ENCODE measurements at places on chromosomes 1 and 21.

DNA sequence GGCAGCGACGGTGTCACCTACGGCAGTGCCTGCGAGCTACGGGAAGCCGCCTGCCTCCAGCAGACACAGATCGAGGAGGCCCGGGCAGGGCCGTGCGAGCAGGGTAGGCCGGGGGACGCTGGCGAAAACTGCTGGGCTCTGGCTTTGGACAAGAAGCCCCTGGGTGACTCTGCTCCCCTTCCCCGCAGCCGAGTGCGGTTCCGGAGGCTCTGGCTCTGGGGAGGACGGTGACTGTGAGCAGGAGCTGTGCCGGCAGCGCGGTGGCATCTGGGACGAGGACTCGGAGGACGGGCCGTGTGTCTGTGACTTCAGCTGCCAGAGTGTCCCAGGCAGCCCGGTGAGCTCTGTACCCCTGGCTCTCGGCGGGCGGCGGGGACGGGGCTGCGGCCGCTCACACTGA lies 24.0 kb downstream of the AGRN start:
- H3K27me3 ChIP-seq, result no peaks in the 10 kb centered on the region
- no peak for DNase-seq
- H3K36me3 ChIP-seq, result peaks cover 66% of the 10 kb centered on the region
- H3K4me3 ChIP-seq, result no peak overlapping the region
- H3K27ac ChIP-seq, result no peak overlapping the region

DNA sequence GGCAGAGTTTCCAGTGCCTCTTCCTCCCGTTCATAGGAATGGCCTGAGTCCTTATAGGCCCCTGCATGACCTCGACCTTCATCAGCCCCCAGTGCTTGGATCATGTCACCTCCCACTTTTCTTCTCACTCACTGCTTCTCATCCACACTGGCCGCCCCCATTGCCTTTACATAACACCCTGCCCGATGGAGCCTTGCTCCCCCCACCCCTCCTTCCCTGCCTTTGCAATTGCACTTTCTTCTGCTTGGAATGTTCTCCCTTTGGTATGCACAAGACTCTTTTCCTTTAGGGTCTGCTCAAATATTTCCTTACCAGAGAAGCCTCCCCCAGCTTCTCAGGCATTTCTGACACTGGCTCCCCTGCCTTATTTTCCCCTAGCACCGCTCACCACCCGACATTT lies 125.2 kb upstream of the KCNJ6 start:
- H3K4me3 ChIP-seq, result no peak overlapping the region
- no peaks in the 10 kb centered on the region for H3K36me3 ChIP-seq
- H3K4me1 ChIP-seq, result no peaks in the 10 kb centered on the region
- H3K27me3 ChIP-seq, result no peaks in the 10 kb centered on the region
- DNase-seq, result no peak

- no peaks in the 10 kb centered on the region for H3K27me3 ChIP-seq
- no peak for DNase-seq
- H3K27ac ChIP-seq, result no peak overlapping the region
- no peaks in the 10 kb centered on the region for H3K4me1 ChIP-seq
These were observed 30.4 kb upstream of the CR2 start for GRCh38 chr1:207423560-207424292.

GRCh38 chr1:167973832-167974231 lies 37.0 kb upstream of the MPC2 start:
- DNase-seq, result no peak
- H3K36me3 ChIP-seq, result peaks cover 19% of the 10 kb centered on the region
- H3K4me1 ChIP-seq, result no peaks in the 10 kb centered on the region
- no peaks in the 10 kb centered on the region for H3K27me3 ChIP-seq
- no peak overlapping the region for H3K27ac ChIP-seq
- no peak overlapping the region for H3K4me3 ChIP-seq

GRCh38 chr21:33025489-33026442 lies at the start of gene OLIG2:
Gene OLIG2 (plus strand): TSS chr21:33025935. CDS start chr21:33026863, 928 bp downstream.
- peak; percentile 87 for DNase-seq
- peaks cover 11% of the 10 kb centered on the region for H3K4me1 ChIP-seq
- H3K27me3 ChIP-seq, result peaks cover 99% of the 10 kb centered on the region
- no peak within 1 kb of the TSS for H3K27ac ChIP-seq
- H3K36me3 ChIP-seq, result no peaks in the 10 kb centered on the region
- peak within 1 kb of the TSS; percentile 73 for H3K4me3 ChIP-seq

DNA sequence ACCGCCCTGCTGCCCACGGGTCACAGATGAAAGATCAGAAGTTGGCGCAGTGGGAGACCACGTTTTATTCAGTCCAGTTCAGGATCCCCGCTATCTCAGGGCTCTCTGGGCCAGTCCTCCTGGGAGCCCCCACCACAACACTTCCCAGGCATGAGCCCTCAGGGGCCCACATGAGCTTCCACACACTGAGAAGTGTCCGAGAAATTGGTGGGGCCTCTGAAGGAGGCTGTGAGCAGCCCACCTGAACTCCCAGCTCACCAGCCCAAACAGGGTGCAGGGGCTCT lies 12.1 kb downstream of the TRIM46 start:
- H3K4me1 ChIP-seq, result peaks cover 2% of the 10 kb centered on the region
- H3K27ac ChIP-seq, result no peak overlapping the region
- no peaks in the 10 kb centered on the region for H3K27me3 ChIP-seq
- DNase-seq, result no peak
- H3K36me3 ChIP-seq, result peaks cover 14% of the 10 kb centered on the region
- no peak overlapping the region for H3K4me3 ChIP-seq

DNA sequence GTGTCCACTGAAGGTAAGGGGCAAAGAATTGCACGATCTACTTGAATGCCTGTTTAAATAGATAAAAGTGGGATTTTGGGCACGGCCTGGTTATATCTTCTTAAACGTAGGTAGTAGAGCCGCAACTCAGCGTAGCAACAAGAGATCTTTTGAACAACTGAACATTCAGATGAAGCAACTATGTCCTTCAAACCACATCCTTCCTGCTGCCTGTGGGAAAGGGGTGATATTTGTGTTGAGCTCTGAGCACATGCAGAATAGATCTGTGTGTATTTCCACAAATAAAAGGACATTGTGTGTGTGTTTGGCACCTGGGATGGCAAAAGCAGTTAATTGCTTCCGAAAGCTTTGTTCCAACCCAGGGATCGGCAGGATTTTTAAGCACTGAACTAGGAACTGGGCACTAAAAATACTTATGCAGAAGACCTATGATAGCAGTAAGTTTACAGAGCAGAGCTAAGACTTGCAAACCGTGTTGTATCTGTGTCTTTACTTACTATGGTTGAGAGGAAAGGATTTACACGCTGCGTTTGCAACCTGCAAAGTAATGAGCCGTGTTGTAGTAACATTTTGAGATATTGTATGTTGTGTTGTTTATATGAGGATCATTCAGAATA lies 333.4 kb downstream of the CHRM3 start:
- no peak overlapping the region for H3K27ac ChIP-seq
- H3K4me3 ChIP-seq, result no peak overlapping the region
- no peak for DNase-seq
- H3K4me1 ChIP-seq, result no peaks in the 10 kb centered on the region

- H3K27ac ChIP-seq, result no peak overlapping the region
- no peaks in the 10 kb centered on the region for H3K27me3 ChIP-seq
- no peak for DNase-seq
- no peaks in the 10 kb centered on the region for H3K36me3 ChIP-seq
- H3K4me1 ChIP-seq, result peaks cover 10% of the 10 kb centered on the region
These were observed 45.3 kb upstream of the PUM1 start for GRCh38 chr1:31110846-31111245.

GRCh38 chr1:10625554-10625953 lies 150.8 kb downstream of the PEX14 start:
- no peaks in the 10 kb centered on the region for H3K4me1 ChIP-seq
- H3K27me3 ChIP-seq, result no peaks in the 10 kb centered on the region
- DNase-seq, result no peak
- no peak overlapping the region for H3K4me3 ChIP-seq
- H3K27ac ChIP-seq, result no peak overlapping the region
- H3K36me3 ChIP-seq, result peaks cover 18% of the 10 kb centered on the region

- peaks cover 1% of the 10 kb centered on the region for H3K36me3 ChIP-seq
- no peak for DNase-seq
- no peaks in the 10 kb centered on the region for H3K27me3 ChIP-seq
- no peak overlapping the region for H3K4me3 ChIP-seq
These were observed 3.6 kb downstream of the OTUD7B start for GRCh38 chr1:150006881-150007421.

DNA sequence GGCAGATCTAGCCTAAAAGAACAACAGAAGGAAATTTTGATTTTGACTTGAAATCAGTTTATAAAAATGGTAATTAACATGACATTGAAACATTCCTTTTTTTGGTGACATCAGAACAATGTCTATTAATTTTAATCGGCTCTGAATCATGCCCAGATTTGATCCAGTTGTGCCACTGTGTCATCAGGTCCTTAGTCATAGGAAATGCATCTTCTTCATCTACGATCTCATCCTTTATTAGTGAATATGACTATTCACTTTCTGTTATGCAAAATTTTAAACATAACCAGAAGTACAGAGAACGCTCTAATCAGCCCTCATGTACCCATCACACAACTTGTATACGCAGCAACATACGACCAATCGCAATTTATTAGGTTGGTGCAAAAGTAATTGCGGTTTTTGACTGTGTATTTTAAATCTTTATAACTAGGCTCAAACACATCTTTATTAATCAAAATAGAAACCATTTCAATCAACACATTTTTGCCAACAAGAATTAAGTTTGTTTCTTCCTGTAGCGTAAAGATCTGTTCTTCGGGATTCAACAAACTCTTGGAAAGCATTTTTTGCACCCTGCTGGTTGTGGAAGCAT lies 40.3 kb upstream of the TLR5 start:
- no peaks in the 10 kb centered on the region for H3K27me3 ChIP-seq
- H3K36me3 ChIP-seq, result no peaks in the 10 kb centered on the region
- DNase-seq, result no peak

DNA sequence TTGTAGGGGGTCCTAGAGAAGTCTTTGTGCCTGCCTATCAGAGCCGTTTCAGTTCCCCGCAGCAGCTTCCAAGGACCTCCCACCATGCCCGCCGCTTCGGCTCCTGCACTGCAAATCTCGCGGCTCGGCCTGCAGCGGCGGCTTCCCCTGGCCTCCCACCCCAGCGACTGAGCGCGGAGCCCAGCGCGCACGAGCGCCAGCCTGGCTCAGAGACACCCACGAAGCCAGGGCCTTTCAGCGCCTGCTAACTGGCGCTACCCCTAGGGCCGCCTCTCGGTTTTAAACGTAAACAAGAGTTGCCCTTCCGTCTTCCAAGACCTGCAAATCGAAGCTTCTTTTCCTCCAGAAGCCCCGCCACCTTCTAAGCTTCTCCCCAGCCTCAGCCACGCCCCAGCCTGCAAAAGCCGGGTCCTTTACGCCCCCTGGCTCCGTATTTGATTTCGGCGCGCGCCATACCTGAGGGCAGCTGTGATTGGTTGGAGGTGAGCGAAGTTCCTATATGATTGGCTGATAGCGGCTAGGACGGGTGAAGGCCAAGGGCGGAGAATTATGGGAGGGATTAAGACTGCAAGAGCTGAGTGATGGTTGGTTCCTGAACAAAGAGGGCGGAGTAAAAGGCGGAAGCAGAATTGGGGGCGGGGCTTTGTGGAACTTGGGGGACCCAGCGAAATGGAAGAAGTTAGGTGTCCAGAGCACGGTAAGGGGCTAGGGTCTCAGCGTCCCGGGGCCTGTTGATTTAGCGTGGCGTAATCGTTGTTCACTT lies at the start of gene TTF2:
TTF2 (plus strand) TSS at position 649 of the 763 bp plus-strand sequence; CDS start at position 670, 21 bp downstream.
- no peaks in the 10 kb centered on the region for H3K27me3 ChIP-seq
- DNase-seq, result peak; percentile 97
- H3K4me1 ChIP-seq, result no peaks in the 10 kb centered on the region
- H3K36me3 ChIP-seq, result no peaks in the 10 kb centered on the region
- H3K4me3 ChIP-seq, result peak within 1 kb of the TSS; percentile 97

- H3K4me3 ChIP-seq, result no peak overlapping the region
- DNase-seq, result no peak
- no peaks in the 10 kb centered on the region for H3K36me3 ChIP-seq
- no peaks in the 10 kb centered on the region for H3K27me3 ChIP-seq
- no peak overlapping the region for H3K27ac ChIP-seq
- no peaks in the 10 kb centered on the region for H3K4me1 ChIP-seq
These were observed 762.9 kb downstream of the LTN1 start for GRCh38 chr21:28229814-28230213.

- H3K36me3 ChIP-seq, result no peaks in the 10 kb centered on the region
- H3K4me1 ChIP-seq, result peaks cover 1% of the 10 kb centered on the region
- H3K27ac ChIP-seq, result no peak overlapping the region
- H3K27me3 ChIP-seq, result no peaks in the 10 kb centered on the region
- no peak overlapping the region for H3K4me3 ChIP-seq
- DNase-seq, result no peak
These were observed 161.7 kb downstream of the PBX1 start for GRCh38 chr1:164720440-164721227.

- no peaks in the 10 kb centered on the region for H3K27me3 ChIP-seq
- no peaks in the 10 kb centered on the region for H3K4me1 ChIP-seq
- H3K36me3 ChIP-seq, result no peaks in the 10 kb centered on the region
- DNase-seq, result peak; percentile 64
- H3K27ac ChIP-seq, result no peak overlapping the region
These were observed 98.5 kb downstream of the LMX1A start for GRCh38 chr1:165257969-165258459.

GRCh38 chr1:236812334-236813030 lies 17.4 kb downstream of the MTR start:
- H3K36me3 ChIP-seq, result peaks cover 100% of the 10 kb centered on the region
- no peak overlapping the region for H3K27ac ChIP-seq
- no peaks in the 10 kb centered on the region for H3K27me3 ChIP-seq

DNA sequence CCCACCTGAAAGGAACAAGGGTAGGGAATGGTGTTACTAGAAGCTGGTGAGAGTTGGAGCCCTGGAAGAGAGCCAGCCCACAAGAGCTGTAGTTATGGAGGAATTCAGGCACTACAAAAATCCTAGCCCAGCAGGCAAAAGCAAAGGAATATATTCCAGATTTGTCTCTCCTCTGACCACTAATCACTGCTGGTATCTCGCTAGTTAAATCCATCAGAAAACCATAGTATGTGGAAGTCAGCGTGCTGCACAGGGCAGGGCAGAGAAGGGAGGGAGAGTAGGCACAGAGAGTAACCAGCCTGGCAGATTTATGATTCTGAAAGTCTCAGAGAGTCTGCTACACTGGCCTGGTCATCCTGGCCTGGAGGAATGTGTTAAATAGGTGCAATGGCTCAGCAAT lies 88.6 kb downstream of the SELENOF start:
- no peaks in the 10 kb centered on the region for H3K36me3 ChIP-seq
- no peaks in the 10 kb centered on the region for H3K27me3 ChIP-seq
- H3K4me1 ChIP-seq, result no peaks in the 10 kb centered on the region

- peaks cover 4% of the 10 kb centered on the region for H3K4me1 ChIP-seq
- no peak overlapping the region for H3K4me3 ChIP-seq
- no peak for DNase-seq
- no peaks in the 10 kb centered on the region for H3K27me3 ChIP-seq
- H3K36me3 ChIP-seq, result no peaks in the 10 kb centered on the region
These were observed 359.0 kb downstream of the ST6GALNAC3 start for GRCh38 chr1:76433526-76433925.

DNA sequence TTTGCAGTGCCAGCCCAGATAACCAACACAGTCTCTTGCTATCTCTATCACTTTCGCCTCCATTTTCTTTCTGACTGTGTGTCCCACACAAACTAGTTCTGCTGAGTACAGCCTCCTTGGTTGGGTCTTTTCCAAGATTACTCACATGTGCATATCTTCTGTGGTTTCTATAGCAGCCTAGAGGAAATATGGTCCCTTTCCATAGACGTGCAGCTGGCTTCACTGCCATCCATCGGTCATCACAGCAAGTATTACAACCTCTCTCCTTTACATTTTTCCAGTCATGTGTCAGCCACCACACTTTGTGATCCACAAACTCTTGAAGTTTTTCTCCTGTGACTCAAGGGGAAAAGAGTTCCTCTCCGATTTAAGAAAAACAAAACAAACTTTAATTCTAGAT lies 893.4 kb upstream of the ADGRL4 start:
- H3K4me1 ChIP-seq, result no peaks in the 10 kb centered on the region
- H3K4me3 ChIP-seq, result no peak overlapping the region
- DNase-seq, result no peak
- H3K27me3 ChIP-seq, result no peaks in the 10 kb centered on the region
- no peak overlapping the region for H3K27ac ChIP-seq

- DNase-seq, result no peak
- H3K4me3 ChIP-seq, result no peak overlapping the region
- no peak overlapping the region for H3K27ac ChIP-seq
These were observed 23.3 kb downstream of the NAV1 start for GRCh38 chr1:201562257-201562656.
